Effector memory CD8-positive, alpha-beta T cell (primary cell): ENCODE measurements at places on chromosomes 12 and 14.

- no peak for DNase-seq
Measured at GRCh38 chr12:1837541-1838204, 17.3 kb downstream of the LRTM2 start.

DNA sequence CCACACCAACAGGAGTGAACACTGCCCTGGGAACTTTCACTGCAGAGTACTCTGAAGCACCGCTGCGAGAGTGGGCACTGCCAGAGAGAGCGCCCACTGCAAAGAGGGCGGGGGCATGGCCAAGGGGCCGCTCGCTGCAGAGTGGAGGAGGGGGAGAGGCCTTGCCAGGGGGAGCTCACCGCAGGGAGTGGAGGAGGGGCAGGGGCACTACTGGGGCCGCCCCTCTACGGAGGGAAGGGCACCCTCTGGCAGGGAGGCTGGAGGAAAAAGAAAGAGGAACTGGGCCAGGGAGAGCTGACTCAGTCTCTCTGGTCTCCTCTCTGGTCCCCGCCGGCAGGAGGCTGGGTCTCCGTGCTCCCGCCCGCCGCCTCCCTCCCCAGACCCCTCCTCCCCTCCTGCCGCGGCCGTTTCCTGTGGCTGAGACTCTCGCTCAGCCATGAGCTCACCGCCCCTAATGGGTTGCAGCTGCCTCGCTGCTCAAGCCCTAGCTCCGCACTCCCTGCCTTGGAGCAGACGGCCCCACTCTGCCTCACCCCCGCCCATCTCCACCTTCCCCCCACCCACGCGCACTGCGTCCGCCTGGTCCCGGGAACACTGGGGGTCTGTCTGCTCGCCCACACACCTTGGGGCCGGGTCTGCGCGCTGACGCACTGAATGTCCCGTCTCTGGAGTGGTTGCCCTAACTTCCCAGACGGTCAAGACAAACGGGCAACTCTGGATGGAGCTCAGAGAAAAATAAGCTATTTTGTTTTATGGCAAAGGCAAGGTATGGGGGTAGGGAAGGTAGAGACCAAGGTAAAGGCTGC, 1.3 kb downstream of the ARHGEF40 start:
- no peak for DNase-seq

DNA sequence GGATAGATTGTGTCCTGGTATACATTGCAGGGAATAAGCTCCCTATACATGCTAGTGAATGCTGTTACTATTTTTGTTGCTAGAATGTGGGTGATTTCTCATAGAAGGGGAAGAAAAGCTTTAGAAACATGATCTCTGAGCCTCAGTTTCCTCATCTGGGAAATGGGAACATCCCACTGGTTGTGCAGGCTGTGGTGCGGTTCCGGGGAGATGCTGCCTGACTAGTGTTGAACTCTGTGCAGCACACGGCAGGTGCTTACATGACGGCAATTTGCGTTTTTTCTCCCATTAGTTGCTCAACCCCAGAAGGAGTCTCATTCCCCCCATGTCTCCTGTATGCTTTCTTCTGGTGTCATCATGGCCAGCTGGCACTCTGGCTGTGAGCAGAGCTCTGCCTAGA, 32.9 kb downstream of the FOXN4 start:
- DNase-seq, result no peak

DNA sequence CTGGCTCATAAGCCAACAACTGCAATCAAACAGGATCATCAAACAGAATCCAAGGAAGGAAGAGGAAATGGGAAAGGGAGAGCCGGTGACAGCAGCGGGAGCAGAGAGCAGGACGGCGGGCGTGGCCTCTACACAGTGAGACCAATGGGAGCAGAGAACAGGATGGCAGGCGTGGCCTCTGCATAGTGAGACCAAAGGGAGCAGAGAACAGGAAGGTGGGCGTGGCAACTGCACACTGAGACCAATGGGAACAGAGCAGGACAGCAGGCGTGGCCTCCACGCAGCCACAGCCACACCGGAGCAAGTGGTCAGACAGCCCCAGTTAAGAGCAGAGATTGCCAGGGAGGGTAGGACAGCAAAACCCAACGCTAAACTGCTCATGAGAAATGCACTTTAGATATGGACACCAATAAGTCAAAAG, 16.4 kb downstream of the LRCOL1 start:
- no peak for DNase-seq

GRCh38 chr14:22648506-22648905, 4.4 kb upstream of the OR6J1 start:
- no peak for DNase-seq

DNA sequence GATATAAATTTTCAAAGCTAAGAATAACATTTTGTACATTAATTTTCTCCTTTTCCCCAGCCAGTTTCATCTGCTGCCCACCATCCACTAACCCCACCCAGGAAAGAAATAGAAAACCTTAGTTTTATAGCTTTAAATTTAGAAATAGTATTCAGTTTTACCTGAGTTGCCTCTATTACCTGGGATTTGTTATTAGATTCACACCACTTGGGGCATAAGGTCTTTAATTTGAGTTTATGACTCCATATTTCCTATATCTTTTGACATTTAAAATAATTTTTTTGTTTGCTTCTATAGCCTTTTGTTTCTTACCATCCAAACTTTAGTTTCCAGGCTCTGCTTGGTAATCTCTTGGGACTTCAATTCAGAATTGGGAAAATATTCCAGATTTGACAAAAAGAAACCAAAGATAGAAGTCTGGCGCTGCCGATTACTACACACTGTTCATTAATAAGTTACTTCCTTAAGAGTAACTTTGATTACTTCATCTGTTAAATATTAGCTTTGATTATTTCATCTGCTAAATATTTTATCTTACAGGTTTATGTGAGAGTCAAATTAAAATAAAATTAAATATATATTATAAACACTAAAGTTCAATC, 485.5 kb upstream of the FOXG1 start:
- no peak for DNase-seq

- DNase-seq, result no peak
Measured at GRCh38 chr14:63922696-63923421, 70.1 kb downstream of the SYNE2 start.

- no peak for DNase-seq
Measured at GRCh38 chr12:115872919-115873357, 404.6 kb downstream of the MED13L start.

DNA sequence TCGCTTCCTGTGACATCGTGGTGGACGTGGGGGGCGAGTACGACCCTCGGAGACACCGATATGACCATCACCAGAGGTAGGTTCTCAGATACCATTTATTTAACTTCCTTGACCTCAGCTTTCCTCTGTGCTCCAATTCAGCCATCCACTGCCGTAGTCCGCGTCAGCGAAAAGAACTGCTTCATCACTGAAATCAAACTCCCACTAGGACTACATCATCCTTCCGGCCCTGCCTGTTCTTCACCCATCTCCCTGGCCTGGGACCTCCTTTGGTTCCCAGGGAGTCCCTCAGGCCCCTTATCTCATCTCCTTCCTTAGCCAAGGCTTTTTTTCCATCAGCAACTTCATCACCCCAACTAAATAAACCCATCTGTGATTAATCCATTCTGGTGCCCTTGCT, 692 bp downstream of the MYG1 start:
- no peak for DNase-seq

- DNase-seq, result no peak
Measured at GRCh38 chr14:23929136-23929535, 24.4 kb upstream of the DHRS4 start.

- DNase-seq, result no peak
Measured at GRCh38 chr12:6044082-6044481, 80.4 kb downstream of the VWF start.

- no peak for DNase-seq
Measured at GRCh38 chr14:32564596-32564995, 235.5 kb downstream of the AKAP6 start.

DNA sequence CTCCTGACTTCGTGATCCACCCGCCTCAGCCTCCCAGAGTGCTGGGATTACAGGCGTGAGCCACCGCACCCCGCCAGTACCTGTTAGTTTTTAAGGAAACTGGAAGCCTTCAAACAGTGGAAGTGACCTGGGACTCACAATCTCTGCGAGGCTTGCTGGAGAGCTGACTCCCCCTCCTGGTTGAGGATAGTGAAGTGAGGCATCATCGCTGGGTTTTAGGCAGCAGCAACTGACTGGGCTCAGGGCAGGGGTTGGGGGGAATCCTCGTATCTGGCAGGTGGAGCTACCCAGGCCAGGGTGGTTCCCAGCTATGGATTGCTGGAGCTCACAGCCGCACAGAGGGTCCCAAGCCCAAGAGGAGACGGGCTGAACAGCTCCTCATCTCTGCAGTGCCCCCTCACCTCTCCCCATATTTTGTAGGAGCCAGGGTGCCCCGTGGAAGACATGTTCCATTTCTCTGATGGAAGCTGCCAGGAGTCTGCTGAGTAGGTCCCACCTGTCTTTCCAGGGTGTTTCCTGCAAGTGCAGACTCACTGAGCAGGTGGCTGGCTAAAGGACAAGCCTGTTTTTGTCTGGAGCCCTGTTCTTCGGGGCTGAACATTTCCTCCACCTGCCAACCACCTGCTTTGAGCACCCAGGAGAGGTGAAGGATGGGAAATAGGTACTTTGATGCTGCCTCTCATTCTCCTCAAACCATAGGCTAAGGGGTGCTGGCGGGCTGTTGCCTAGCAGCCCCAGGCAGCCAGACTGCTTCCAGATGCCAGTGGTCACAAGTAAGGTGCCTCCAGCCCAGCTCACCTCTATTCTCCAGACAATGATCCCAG, 3.1 kb downstream of the AVIL start:
- DNase-seq, result no peak

GRCh38 chr14:43735932-43736331, 771.2 kb downstream of the FSCB start:
- no peak for DNase-seq

DNA sequence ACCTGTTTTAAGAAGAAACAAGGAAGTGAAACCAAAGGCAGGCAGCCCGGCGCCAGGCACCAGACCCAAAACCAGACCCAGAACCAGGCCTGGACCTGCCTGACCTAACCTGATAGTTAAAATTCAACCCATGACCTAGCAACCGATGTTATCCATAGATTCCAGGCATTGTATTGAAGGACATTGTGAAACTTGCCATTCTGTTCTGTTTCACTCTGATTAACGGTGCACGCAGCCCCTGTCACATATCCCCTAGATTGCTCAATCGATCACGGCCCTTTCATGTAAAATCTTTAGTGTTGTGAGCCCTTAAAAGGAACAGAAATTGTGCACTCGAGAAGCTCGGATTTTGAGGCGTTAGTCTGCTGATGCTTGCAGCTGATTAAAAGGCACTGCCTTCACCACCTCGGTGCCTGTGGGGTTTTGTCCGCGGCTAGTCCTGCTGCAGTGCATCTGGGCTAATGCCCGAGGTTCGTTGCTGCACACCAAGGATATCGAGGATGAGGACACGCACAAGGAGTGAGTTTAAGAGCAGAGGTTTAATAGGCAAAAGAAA, 262.5 kb upstream of the TMEM132C start:
- DNase-seq, result no peak

DNA sequence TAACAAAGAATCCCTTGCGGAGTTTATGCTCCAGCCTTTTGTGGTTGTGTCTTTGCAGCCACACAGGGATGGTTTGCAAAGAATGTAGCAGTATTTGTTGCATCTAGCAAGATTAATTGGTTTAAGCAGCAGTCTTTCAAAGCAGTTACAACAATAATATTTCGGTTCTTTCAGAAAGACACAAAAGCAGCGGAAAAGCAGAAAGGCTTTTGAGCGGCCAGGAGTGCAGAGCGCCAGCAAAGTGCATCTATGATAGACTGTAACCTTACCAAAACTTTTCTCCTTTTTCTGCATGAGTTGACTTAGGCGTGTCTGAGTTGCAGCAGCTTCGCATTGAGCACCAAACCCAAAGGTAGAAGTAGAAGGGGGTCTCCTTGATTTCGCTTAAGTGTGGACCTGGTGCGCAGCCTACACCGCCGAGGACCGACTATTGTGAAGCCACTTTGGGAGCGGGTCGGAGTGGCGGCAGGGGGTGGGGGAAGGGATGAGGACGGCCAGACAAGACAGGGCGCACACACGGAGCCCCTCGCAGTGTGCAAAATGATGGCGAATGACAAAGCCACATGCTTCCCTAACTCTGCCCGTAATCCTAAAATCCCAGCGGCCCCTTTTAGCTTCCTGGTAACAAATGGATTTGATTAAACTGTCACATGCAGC, 1.2 kb downstream of the LMO3 start:
- DNase-seq, result no peak

GRCh38 chr14:74836251-74836960, 39.5 kb downstream of the PROX2 start:
- DNase-seq, result no peak

DNA sequence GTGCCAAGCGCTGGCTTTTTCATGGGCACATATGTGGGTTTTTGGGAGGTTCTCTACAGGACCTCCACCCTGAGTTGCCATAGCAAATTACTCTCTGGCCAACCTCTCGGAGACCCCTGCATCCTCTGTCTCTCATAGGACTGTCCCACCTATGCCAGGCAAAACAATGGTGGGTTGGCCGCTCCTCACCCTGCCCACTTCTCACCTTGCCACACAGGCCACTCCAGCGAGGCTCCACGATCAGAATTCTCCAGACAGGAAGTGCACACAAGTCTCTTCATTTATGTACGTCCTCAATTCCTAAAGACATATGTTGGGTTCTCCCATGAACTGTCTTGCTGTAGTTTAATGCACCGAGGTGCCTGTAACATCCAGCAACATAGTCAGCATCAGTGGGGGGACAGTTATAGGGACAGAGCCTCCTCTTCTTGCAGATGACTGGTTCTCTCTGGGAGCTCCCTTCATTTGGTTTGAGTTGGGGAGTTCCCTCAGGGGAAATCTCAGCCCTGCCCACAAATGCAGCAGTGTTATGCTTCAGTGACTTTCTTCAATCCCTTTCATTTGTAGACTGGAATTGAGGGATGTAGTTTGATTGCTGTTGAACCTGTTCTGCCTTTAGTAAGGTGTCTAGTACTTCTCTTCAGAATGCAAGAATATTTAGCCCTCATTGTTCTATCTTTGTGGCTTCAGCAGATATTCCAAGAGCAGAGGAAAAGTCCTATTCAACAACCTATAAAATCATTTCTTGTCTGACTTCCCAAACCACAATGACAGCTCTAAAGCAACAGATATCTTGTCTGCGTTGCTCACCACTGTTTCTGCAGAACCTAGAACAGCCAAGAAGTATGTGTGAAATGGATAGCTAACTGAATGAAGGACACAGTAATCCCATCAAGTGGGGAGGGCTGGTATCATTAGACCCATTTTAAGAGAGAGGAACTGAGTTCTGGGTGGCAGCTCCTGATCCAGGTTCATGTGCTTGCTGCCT, 2.8 kb upstream of the LTBP2 start:
- no peak for DNase-seq

DNA sequence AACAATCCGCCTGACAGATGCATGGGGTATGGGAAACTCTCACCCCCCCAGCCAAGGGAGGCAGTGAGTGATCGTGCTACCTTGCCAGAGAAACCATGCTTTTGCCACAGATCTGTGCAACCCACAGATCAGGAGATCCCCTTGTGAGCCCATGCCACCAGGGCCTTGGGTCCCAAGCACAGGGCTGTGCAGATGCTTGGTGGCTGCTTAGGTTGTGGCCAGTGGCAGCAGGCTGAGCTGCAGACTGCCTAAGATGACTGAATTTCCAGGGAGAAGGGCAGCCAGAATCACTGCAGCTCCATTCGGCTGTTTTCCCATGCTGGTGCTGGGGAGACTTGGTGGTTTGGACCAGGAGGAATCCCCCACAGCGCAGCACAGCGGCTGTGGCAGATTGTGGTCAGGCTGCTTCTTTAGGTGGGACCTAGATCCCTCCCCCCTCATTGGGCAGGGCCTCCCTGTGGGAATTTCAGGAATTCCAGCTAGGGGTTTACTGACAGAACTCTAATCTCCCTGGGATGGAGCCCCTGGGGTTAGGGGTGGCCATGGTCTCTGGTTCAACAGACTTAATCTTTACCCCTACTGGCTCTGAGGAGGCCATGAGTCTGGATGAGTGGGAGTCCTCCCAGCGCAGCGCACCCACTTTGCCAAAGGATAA, 264.6 kb upstream of the DAAM1 start:
- no peak for DNase-seq
